ENCODE measurements at places on chromosomes 12 and 14.
A peak's percentile ranks its signal among the peaks of the same experiment; 100 is the strongest.

DNA sequence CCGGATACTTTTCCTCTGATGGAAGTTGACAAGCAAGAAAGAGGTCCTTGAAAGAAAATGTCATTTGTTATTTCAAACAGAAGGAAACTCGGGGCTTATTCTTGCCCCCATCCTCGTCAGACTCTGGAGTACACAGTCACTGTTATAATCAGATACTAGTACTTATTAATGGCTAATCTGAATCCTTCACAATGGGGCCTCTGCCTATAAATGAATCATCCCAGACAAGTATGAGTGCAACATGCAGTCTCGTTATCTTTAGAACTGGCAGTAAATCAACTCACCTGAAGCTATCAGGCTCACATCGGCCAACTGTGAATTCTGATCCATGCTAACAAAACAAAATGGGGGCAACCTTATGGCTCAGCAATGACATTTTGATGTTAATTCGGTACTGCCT, 216.7 kb downstream of the GRIN2B start:
- DNase-seq, result peak; percentile 26

GRCh38 chr12:64864319-64864718, 39.9 kb downstream of the TBC1D30 start:
- DNase-seq, result no peak

- DNase-seq, result no peak
Measured at GRCh38 chr14:20935303-20935984, 19.8 kb upstream of the RNASE2 start.

DNA sequence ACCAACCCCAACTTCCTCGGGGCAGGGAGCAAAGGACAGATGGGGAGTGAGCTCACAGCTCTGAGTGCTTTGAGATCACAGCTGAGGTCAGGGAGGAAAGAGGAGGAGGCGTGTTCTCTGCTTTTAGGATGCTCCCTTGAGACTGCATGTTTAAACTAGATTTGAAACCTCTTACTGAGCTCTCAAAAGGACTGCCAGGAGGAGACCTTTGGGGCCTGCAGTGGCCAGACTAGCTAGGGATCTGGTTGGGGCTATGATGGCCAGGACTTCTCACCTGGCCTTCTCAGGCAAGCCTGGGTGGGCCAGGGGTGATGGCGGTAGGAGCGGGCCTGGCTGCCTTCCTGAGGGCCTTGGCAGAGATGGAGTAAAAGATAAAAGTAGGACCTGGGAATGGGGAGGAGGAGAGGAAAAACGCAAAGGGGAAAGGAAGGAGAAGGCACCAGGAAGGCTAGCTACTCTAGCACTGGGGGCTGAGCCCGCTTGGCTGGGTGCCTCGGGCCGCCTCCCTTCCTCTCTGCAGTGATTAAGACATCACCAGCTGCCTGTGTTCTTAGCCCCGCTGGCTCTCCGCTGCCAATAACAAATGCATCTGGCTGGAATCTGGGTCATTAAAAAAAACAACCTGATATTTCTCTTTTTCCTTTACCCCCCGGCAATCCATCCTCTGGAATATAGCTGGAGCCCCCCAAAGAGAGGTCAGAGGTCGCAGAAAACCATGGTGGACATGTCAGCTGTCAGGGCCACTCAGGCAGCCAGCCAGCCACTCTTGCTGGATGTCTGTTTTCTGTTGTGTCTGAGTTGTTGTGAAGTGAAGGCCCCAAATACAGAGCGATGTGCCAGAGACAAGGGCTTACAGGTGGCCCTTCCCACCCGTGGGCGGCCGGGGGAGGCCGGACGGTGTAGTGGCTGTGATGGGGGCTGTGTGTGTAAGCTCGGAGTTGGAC, 141.3 kb downstream of the TSPAN9 start:
- DNase-seq, result peak; percentile 70

DNA sequence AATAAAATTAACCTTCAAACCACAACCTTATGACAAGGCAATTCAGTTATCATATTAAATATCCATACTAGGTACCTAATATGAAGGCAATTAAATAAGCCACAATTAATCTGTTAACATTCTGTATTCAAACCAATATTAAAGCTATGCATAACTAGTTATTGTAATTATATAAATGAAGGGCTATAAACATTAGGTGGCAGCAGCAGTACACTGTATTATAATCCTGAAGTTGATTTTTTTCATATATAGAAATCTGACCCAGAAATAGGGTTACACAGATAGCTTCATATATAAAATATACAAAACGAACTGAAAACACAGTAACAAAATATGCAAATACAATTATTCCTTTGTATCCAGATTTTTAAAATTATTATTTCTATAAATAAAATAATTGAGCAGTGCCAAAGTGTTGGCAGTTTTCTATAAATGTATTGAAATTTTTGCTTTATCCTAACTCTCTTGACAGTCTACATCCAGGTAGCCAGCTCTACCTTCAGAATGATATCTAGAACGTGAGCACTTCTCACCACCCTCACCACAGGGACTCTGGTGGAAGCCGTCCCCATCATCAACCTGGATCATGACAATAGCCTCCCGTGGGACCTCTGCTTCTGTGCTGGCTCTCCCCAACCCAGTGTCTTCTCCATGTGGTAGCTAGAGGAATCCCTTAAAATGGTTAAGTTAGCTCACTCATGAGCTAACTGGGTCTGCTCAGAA, 136.2 kb downstream of the MED13L start:
- DNase-seq, result no peak

DNA sequence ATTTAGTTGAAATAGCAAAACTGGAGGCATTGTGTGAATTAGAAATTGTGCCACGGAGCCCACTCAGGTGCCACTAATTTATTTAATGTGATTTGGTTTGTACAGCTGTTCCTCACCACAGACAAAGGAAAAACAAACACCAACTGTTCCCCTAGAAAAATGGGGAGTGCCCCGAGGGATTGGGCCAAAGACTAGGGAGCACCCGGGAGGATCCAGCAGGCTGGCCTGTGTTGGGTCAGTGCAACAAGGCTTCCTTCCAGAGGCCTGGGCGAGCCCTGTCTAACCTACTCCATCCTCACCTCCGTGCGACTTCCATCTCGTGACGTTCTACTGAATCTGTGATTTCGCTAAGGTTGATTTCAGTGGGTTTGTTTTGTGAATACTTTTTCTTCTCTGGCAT, 206.2 kb downstream of the CHST11 start:
- no peak for DNase-seq

DNA sequence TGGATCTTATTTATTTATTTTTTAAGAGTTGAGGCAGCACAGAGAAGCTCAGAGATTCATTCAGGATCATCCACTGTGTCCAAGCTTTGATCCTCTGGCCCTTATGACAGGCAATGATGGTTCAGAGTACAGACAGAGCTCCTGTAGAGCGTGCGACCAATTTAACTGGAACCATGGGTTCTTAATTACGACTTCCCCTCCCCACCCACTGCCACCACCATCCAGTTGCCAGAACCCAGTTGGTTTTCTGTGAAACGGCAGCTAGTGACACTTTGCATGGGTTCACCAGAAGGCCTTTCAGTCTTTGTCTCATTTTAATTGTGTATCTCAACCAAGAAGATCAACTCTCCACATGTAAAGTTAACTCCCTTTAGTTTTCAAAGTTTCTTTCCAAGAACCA, 478.2 kb downstream of the ZFP36L1 start:
- no peak for DNase-seq

- no peak for DNase-seq
Measured at GRCh38 chr12:125696054-125696453, 630.8 kb downstream of the AACS start.

DNA sequence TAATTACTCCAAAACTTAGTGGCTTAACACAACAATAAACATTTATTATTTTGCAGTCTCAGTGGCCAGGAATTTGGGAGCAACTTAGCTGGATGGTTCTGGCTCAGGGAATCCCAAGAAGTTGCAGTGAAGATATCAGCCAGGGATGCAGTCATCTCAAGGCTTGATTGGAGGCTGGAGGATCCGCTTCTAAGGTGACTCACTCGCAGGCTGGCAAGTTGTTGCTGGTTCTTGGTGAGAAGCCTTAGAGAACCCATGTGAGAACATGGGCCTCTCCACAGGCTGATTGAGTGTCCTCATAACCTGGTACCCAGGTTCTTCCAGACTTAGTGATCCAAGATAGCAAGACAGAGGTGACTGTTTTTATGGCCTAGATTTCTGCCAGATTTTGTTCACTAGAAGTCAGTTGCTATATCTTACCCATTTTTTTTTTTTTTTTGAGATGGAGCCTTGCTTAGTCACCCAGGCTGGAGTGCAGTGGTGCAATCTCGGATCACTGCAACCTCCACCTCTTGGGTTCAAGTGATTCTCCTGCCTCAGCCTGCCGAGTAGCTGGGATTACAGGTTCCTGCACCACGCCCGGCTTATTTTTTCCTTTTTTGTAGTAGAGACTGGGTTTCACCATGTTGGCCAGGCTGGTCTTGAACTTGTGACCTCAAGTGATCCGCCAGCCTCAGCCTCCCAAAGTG, 32.5 kb downstream of the BRMS1L start:
- DNase-seq, result no peak

DNA sequence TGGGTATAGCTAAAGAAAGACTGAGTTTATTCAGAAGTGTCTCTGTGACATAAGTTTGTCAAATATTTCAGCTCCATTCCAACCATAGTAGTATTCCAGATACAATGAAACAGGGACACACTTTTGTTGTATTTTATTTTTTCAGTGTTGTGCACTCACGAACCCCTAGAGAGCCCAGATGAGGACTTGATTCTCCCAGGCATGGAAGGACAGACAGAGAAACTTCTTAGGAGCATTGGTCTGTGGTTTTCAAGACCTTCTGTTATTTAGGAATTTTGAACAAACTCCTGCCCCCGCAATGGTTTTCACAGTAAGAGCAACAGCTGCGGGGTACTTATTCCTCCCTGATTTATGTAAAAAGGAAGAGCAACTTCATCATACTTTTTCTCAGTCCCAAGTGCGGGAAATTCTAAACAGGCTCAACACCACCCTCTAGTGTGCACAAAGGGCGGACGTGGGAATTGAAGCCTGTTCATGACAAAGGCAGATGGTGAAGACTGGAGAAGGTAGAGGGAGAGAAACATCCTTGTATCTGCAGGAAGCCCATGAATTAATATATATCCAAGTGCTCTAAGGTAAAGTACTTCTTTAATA, 147.6 kb downstream of the PAH start:
- peak; percentile 77 for DNase-seq

GRCh38 chr14:23869078-23869719, 84.4 kb upstream of the DHRS4 start:
- no peak for DNase-seq

DNA sequence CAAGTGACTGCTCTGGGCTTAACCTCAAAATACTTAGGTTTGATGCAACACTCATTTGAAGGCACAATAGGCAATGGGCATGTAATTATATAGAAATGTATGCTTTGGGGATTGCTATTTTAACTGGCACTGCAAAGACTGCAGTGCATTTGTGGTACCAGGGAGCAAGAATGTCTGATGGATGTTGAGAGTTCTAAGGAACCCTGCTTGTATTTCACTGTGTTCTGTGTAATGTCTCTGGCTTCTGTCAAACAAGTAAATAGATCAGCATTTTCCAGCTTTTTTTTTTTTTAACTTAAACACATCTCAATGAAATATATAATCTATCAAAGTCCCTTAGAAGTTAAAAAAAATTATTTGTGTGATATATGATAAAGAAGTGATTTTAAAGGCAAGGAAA, 94.8 kb upstream of the ATP2B1 start:
- no peak for DNase-seq

- no peak for DNase-seq
Measured at GRCh38 chr14:33534632-33535031, 416.2 kb downstream of the EGLN3 start.

GRCh38 chr14:72574715-72575114, 319.2 kb downstream of the DPF3 start:
- no peak for DNase-seq

DNA sequence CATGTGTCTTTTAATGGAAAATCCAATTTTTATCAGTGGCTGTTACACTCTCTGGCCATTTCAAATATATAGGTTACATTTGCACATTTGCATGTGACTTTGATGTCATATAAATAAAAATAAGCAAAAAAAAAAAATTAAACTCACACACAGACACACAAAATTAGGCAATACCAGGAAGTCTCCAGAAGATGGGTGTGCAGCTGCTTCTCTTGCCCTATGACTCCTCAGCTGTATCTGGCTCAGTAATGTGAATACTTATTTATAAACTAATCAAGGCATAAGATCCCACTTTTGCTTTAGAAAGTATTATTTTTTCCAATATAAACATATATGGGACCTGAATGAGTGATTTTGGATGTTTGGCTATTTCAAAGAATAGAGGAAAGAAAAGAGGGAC, 461.1 kb downstream of the LRIG3 start:
- DNase-seq, result no peak

DNA sequence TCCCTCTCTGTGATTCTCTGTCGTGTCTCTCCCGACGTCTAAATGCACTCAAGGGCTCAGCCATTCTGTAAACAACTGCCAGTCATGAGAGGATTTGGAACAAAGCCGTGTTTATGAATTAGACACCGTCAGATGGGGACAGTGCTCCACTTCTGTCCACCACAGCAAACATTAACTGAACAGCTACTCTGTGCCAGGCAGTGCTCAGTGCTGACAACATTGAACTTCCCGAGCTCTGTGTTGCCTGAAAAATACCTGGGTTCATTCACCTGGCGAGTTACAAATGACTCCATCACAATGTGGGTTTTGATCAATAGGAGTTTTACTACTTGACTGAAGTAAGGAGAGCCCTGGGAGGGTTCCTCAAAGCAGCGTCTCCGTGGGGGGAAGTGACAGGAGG, 139.3 kb downstream of the GLT1D1 start:
- DNase-seq, result no peak

DNA sequence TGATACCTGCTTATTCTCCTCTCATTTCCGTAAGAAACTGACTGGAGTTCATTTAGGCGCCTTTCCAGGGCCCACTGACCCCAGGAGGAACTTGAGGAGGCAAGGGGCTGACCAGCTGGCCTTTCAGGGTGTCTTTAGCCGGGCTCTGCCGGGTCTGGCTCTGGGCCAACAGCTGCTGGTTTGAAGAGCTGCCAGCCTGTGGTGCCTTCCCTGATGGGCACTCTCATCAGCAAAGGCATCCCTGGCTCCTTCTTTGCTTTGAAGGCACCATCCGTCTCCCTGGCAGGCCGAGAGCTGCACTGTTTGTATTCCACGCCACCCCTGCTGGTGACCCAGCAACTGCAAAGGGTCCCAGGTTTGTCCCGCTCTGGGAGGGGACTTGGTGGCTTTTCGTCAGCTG, 42.0 kb downstream of the IQSEC3 start:
- DNase-seq, result no peak

DNA sequence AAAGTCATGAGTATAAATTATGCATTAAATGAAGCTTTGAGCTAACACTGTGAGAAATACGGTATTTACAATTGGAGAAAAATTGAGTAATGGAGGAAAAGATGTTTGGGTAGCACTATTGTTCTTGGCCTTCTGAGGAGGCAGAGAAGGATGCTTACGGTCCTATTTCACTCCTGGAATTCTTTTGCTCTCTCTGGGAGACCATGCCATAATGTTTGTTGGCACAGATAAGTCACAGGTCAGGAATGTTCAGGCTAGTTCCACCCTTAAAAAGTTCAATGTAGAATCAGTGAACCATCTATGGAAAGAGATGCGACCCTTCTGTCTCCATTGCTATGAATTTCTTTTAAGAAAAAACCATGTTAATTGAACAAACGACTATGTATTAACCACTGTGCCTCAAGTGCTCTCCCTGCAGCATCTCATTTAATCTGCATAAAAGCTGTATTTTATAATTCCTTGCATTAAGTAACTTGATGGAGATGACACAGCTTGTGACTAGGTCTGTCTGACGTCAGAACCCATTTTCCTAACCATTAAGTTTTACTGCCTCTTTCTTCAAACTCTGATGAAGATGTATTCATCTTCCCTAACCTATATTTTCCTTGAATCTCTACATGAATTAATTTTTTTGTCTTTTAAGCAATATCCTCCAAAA, 9.5 kb downstream of the BATF start:
- DNase-seq, result no peak
